ENCODE measurements at places on chromosomes 11 and 22.

DNA sequence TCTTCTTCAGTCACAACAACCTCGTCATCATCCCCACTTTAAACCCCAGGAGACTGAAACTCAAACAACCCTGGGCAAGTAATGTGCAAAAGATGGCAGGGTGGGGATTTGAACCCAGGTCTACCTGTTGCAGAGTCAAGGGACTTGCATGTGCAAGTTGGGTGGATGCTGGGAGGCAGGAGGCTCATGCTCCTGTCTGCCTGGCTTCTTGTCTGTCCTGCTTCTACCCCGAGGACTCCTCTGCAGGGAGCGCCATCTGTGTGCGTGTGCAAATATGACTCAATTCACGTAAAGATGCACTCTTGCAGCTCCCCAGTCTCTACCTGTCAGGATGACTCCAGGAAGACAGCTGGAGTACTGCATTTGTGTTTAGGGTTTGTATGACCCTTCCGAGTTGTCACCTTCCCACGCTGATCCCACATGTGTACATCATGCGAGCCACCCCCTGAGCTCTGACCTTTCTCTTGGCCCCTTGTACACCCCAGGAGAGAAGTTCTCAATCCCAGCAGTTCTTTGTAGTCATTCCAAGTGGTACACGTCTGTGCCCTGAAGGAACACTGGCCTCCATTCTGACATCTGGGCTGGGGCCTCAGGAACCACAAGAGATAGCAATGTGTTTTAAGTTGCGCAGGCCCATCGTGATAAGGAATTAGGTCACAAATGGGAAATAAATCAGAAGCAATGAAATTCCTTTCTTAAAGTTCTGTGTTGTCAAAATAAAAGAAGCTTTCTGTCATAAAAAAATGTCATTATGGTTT is 95.7 kb downstream of the CWC15 start:
- DNase-seq = no peak

DNA sequence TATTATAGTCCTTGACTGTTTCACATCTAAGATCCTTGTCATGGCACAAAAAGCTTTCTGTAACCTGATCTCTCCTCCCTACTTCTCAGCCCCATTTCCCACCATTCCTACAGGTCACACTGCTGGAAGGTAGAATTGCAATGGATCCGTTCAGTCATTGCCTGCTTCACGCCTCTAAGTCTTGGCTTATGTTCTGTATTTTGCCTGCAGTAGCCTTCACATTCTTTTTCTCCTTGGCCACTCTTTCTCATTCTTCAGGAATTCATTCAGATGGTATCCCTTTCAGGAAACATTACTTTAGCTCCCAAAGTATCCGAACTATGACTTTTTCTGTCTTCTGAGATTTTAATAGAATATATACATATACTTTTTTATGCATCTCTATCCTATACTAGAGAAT is 731.5 kb downstream of the NTM start:
- no peak for DNase-seq

DNA sequence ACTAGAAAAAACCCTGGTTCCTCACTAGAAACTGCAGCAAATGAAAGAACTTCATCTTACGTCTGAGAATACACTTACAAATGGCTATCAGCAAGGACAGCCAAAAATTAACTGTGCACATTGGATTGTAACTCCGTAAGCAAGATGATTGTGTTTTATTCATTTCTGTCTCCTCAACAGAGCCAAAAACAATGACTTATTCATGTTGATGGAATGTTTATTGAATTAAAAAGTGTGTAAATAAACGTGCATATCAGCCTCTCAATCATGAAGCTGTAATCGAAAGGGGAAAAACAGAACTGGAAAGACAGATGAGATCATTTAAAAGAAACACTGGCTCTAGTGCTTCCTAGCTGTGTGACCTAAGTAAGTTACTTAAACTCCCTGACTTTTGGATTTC is 307.5 kb upstream of the ZC3H12C start:
- no peak for DNase-seq

GRCh38 chr11:709109-709997 is 3.3 kb downstream of the EPS8L2 start:
- no peak for DNase-seq

DNA sequence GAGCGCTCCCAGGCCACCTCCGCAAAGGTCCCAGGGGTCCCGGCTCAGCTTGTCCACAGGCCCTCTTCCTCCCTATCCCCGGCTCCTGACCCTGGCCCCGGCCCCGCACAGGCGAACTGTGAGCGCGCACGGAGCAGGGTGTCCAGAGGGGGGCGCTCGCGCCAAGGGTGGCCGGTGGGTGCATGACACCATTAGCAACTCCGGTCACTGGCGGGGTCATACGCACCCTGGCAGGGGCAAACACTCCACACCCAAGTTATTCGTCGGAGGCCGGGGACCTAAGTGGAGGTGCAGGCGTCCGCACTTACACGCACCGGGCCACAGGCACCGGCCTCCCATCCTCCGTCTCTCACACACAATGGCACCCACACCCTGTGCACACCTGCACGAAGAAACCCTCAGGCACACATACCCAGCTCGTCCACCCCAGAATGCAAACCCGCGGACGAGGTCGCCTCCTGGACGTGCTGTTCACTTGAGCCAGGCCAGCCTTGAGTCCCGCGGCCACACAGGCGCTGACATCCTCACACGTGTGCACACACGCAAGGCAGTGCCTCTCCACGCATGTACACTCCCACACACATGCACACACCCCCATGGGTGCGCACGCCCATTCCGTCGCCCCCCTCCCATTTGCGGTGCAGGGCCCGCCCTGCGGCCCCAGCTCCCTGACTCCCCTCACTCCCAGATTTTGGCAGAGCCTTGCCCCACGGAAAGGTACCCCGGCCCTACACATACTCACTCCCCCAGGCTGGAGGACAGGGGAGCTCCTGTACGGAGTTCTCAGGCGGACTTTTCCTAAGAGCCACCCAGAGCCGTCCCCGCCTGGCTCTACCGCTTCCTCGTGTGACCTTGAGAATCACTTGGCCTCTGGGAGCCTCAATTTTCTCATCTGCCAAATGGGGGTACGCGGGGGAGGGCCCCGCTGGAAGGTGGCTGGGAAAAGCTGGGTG is at the start of gene RASGRP2:
Gene RASGRP2, minus strand, starts transcription at position 552 of the 953 bp plus-strand sequence. CDS start 1,276 bp downstream, outside the sequence.
- DNase-seq = peak; percentile 56

GRCh38 chr11:118979434-118979833 is 7.9 kb downstream of the FOXR1 start:
- no peak for DNase-seq

DNA sequence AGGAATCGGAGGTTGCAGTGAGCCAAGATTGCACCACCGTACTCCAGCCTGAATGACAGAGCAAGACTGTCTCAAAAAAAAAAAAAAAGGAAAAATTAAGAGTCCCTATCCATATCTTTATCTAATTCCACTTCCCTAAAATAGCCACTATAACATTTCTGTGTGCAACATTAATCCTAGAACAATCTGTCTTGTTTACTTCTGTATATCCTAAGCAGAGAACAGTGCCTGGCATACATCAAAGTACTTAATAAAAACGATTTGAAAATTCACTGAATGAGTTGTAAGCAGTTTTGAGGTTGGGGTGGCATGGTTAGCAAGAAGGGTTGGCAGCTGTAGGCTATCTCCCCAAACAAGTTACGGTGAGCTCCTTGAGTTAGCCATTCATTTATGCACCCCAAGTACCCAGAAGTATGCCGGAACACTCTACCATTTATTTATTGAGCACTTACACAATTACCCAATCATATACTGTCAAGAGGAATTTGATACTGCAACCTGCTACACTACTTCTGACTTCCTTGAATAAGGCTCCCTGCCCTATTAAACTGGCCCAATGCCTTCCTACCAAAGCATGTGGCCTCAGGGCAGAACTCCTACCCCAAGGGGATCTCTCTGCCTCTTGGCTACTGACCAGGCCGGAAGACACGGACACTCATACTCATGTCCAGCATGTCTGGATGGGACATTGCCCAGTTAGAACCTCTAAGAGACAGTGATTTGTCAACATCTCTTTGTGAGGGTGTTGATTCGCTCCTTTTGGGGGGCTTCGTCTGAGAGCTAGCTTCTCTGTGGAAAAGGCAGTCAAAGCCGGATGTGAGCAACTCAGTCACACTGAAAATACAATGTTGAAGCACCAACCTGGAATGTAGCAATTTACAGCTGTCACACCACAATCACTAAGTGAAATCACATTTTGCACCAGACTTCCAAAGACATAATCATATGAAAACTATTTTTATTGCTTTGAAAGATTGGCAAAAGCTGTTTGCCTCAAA is 16.3 kb upstream of the TMEM41B start:
- no peak for DNase-seq

DNA sequence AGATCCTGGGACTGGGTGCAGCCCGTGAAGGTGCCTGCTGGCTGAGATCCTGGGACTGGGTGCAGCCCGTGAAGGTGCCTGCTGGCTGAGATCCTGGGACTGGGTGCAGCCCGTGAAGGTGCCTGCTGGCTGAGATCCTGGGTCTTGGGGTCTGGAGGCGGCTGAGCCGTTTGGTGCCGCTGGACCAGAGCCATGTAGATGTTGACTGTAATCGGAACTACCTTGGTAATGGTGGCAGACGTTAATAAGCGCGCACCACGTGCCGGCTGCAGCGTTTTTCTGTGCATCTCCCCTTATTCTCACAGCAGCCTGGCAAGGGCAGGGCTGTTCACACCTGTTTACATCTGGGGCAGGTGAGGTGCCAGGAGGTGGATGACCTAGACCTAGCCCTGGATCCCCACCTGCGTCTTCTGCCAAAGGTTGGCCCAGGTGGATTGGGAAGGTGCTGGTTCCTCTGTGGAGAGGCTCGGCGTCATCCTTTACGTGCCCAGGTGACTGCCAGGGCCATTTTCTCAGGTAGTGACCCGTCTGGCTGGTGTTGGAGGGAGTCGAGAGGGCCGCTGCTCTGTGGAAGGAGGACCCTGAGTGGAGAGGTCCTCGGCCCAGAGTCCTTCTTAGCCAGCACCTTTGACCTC is 382.5 kb downstream of the TBC1D22A start:
- no peak for DNase-seq

DNA sequence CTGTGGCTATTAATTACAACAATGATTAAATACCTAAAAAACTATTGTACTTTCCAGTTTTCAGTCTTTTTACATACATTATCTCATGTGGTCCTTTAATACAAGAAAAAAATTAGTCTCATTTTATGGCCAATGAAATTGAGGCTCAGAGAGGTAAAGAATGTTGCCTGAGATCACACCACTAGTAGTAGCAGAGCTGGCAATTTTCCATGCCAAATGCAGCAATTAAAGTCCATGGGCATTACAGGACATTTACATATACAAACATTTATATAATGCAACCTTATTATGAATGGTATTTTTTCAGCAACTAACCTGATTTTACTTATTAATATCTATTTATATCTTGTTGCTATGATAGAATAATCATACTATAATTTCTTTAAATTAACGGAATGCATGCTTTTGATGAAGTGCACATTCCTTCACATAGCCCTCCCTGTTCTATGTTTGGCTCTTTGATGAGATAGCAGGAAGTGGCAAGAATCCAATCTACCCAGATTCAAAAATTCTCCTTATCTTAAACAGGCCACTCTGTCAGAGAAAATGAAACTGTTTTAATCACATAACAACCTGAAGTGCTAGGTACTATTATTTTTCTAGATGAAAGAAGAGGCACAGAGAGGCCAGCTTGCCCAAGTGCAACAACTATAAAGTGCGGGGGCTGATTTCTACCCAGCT is 120.9 kb upstream of the LDLRAD3 start:
- no peak for DNase-seq

- no peak for DNase-seq
Observed at GRCh38 chr22:38132136-38132535, 21.7 kb upstream of the BAIAP2L2 start.

DNA sequence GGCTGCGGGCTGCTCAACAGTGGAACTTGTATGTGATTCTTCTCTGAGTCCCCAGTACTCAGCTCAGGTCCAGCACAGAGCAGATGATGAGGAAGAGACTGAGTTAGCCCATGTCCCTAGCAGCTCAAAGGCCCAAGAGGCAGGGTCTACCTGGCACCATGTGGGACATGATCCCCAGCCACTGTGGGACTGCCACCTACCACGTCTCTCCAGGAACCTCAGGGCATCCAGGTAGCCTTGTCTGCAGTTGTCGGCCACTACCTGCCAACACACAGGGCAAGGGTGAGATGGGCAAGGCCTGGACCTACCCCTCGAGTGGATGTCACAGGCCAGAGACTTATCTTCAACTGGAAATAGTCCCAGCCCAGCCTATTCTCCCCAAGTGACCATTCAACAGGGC is 4.4 kb downstream of the PNPLA5 start:
- DNase-seq = no peak
